NCI-H2081 treated with DMSO at 0.1 percent for 48 hours (cell line): ENCODE measurements at places on chromosomes 1 and 21.

GRCh38 chr1:41322835-41323234, 38.4 kb upstream of the FOXO6 start:
- no peak for DNase-seq

GRCh38 chr1:164702216-164702615, 143.2 kb downstream of the PBX1 start:
- no peak for DNase-seq

- DNase-seq: no peak
These were observed 127.1 kb upstream of the ARHGEF16 start for GRCh38 chr1:3327389-3327702.

GRCh38 chr1:166073489-166073888, 93.3 kb downstream of the FAM78B start:
- no peak for DNase-seq

GRCh38 chr21:28148400-28149064, 844.1 kb downstream of the LTN1 start:
- no peak for DNase-seq

GRCh38 chr21:38861989-38862683, 56.4 kb downstream of the ETS2 start:
- DNase-seq: no peak
